ENCODE measurements at places on chromosomes 2 and 18.

- no peak for DNase-seq
Measured at GRCh38 chr2:50571278-50571677, 460.7 kb downstream of the NRXN1 start.

DNA sequence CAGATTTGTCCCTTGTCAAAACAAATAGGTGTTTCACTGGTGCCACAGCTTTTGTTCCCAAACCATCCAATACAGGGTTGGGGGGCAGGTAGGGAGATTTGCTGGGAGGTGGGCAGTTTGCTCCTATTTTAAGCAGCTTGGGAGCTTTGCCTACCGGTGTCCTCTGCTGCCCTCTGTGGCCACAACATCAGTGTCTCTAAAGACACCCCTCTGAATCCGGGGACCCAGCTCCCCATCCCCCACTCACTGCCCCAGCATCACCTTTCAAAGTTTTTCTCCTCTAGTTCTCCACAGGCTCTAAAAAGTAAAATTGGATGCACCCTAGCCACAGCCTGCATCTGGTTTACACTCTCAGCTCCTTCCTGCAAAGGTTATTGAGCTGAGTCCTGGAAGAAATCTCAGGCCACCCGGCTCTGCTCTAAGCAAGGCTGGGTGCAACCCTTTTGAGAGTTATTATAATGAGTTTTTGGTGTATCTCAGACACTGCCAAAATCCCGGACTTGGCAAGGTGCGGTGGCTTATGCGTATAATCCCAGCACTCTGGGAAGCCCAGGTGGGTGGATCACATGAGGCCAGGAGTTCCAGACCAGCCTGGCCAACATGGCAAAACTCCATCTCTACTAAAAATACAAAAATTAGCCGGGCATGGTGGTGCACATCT, 2.9 kb upstream of the EPAS1 start:
- DNase-seq, result no peak

- DNase-seq, result no peak
Measured at GRCh38 chr2:221792971-221793521, 220.9 kb upstream of the EPHA4 start.

DNA sequence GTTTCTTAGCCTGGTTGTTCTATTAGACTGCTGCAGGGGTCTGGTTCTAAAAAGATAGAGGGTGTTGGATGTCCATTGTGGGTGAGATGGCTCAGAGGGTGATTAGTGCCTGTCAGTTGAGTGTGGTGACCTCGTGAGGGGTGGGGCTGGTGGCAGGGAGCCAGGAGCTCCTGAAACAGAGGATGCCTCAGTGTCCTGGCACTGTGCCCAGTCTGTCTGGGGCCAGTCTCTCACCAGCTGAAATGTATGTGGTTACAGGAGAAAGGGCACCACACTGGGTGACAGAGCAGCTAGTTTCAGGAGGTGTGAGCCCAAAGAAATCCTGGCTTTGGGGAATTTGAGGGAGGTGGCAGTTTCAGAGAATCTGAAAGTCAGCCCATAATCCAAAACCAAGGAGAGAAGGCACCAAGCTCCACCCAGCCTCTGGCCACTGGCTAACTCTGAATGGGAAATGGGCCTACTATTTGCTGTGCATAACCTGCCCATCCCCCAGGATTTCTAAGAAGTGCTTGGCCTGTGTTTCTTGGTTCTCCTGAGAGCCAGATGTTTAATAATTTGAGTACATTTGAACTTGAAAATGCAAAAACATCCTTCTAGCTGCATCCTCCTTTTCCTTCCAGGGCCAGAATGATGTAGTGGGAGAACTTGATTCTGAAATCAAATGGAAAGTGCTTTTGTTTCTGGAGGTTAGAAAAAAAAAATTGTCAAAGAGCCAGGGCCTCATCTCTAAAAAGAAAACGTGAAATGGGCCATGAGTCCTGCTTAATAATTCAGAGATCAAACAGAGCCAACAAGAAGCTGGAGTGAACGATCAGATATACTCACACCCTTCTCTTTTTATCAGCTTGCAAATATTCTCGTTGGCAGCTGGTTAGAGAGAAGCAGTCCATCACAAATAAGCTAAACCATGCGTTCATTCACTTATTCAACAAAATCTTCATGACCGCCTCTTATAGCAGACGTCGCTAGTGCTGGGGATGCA, 92.3 kb downstream of the B3GNT2 start:
- DNase-seq, result peak; percentile 35

DNA sequence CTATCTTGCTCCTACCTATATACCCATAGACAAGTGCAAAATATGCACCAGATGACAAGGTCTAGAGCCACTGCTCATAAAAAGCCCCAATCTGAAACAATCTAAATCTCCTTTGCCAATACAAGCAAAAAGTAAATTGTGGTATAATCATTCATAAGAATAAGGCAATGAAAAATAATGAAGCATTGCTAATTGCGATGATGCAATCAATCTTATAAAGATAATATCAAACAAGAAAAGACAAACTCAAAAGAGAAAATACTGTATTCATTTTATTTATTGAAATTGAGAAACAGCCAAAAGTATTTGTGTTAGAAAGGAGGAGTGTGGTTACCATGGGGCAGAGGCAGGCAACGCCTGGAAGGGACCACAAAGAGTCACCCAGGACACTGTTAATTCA, 175.9 kb upstream of the GYPC start:
- DNase-seq, result no peak

Measured in stimulated activated CD4-positive, alpha-beta T cell treated with anti-CD3 and anti-CD28 coated beads, Interleukin-15, amount 100 ng/mL, for 48 hours (primary cell).